ENCODE measurements at places on chromosomes 5 and 9. TPM values are rescaled to one million over a fixed set of nuclear protein-coding genes. Genes with fewer than 3 reads are reported as not detected.

The ABO gene
- total RNA-seq = 1.1 TPM

DNA sequence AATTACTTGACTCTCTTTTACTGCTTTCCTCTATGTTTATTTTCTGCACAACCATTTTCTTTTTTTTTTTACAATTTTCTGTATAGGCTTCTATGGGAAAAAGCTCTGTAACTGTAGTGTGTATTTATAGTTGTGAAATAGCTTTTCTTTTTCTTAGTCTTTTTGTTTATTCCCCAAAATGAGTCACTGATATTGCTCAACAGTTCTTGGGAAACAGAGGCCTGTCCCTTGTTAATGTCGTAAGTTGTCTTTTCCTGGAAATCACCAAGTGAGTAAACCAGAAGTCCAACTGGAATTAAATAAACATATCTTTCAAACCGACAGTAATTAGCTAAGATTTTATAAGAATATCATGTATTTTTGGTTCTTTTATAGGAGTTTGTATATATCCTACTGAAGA lies 325.1 kb upstream of the PRR16 start:
- no peaks in the 10 kb centered on the region for H3K4me1 ChIP-seq
- peak overlapping the region; percentile 12 for H3K27ac ChIP-seq
- no peak overlapping the region for H3K4me3 ChIP-seq
- no peak for DNase-seq

GRCh38 chr5:16963821-16964220 lies 27.7 kb upstream of the MYO10 start:
- no peaks in the 10 kb centered on the region for H3K36me3 ChIP-seq
- DNase-seq = no peak
- H3K27me3 ChIP-seq = no peaks in the 10 kb centered on the region
- H3K4me3 ChIP-seq = no peak overlapping the region

DNA sequence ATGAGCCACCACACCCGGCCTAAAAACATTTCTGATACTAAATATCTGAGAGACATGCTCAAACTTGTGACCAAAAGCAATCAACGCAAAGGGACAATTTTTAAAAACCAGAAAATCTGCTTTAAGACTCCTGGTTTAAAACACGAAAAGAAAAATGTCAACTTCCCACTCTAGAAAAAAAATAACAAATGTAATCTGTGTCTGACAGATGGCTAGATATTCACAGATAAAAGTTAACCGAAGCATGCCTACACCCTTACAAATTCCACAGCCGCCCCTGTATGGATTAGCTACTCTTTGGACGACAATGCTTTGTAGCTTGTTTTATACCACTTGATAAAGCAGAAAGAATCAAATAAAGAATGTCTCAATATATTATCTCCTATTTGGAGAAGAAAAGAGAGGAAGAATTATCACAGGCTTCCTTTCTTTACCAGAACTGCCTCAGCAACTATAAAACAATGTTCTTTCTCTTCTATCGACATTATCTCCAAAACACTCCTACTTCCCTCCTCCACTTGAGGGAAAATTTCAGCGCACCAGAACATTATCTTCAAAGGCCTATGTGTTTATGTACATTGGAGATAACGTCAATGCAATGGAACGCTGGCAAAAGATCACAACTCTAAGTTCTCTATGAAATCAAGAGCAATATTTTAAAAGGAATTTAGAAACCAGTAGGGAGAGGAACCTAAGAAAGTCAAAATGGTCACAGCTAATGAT lies 26.2 kb downstream of the CEMIP2 start:
- H3K27me3 ChIP-seq = no peaks in the 10 kb centered on the region
- H3K27ac ChIP-seq = no peak overlapping the region
- peaks cover 16% of the 10 kb centered on the region for H3K36me3 ChIP-seq
- DNase-seq = no peak
- no peaks in the 10 kb centered on the region for H3K4me1 ChIP-seq
- H3K4me3 ChIP-seq = no peak overlapping the region

The RAD23B gene
- 61.9 TPM for total RNA-seq

Measured in sigmoid colon (tissue), 7 donors.